ENCODE measurements at places on chromosomes 16 and 17. TPM values are rescaled to one million over a fixed set of nuclear protein-coding genes. Genes with fewer than 3 reads are reported as not detected.

CA7 gene
- not detected for total RNA-seq

DYNLL2 gene
- 19.8 TPM for total RNA-seq

NXPH3 gene
- 0.57 TPM for total RNA-seq

ENPP7 gene
- total RNA-seq = not detected

CACNA1G gene
- 10.0 TPM for total RNA-seq

PHLPP2 gene
- total RNA-seq = 13.1 TPM

TNFSF13 gene
- 2.3 TPM for total RNA-seq

CALCOCO2 gene
- total RNA-seq = 282 TPM

CCL17 gene
- total RNA-seq = not detected

TEX14 gene
- not detected for total RNA-seq

OTOP2 gene
- total RNA-seq = not detected

Measured in Panc1 (cell line).